GM20000 (cell line): ENCODE measurements at places on chromosomes 13 and 19.
A peak's percentile ranks its signal among the peaks of the same experiment; 100 is the strongest.

DNA sequence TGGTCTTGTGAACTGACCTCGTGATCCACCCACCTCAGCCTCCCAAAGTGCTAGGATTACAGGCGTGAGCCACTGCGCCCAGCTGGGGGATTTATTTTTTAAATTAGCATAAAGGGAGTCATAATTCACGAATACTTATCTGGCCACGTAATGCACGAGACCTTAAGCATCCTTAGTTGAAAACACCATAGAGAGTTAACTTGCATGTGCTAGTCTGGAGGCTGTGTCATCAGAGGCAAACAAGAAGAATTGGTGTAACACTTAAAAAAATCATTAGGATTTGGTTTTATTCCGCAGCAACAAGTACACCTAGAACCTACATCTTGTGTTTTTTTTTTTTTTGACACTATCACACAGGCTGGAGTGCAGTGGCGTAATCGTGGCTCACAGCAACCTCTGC, 19.1 kb downstream of the KLF5 start:
- no peak for DNase-seq

DNA sequence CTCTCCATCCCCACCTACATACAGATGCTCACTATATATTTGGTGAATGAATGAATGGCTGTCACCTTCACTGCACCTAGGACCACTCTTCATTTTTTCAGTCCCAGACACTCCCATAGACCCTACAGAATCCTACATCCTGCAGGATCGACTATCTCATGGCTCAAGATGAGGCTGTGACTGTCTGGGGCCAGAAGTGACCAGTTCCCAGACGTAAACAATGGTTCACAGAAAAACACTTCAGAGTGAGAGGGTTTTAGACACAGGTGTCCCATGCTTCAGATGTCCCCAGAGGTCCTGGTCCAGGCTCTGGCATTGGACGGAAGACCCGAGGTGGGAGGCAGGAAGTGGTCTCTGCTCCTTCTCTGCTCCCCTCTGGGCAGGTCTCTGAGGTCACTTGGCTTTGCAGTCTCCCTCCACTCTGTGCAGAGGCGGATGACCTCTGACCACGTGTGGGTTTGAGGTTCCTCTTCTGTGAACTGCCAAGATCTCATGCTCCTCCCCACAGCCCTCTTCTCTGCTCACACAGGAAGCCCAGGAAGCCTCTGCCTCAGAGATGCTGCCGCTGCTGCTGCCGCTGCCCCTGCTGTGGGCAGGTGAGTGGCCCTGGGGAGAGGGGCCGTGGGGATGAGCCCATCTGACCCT, 24.9 kb downstream of the SIGLEC7 start:
- peak; percentile 61 for DNase-seq

- no peak for DNase-seq
Observed at GRCh38 chr13:86976521-86977324, 694.4 kb upstream of the SLITRK5 start.

DNA sequence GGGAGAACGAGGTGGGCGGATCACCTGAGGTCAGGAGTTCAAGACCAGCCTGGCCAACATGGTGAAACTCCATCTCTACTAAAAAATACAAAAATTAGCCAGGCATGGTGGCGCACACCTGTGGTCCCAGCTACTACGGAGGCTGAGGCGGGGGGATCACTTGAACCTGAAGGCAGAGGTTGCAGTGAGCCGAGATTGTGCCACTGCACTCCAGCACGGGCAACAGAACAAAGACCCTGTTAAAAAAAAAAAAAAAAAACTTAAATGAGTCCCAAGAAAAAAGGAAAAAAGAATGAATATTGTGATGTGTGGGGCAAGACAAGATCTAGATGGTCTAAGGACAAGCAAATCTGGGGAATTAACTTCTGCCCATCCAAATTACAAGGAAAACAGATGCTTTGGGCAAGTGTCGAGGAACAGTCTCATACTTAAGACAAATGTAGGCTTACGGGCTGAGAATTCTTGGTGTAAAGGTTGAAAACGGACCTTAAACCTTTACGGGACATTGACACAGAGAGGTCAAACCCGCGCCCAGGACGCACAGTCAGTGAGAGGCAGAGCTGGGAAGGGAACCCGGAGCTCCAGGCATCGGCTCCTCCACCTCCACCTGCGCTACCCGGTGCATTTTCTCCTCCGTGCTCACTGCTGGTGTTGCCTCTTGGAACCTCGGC, 656 bp upstream of the ZNF324 start:
- no peak for DNase-seq
